Smooth muscle cell of the pulmonary artery (primary cell): ENCODE measurements at places on chromosomes 12 and 14. TPM values are rescaled to one million over a fixed set of nuclear protein-coding genes. Genes with fewer than 3 reads are reported as not detected.

LMNTD1 gene
- total RNA-seq: 0.39 and 0.63 TPM in 2 replicates

KLHL42 gene
- 32.2 and 35.6 TPM in 2 replicates for total RNA-seq

DPF3 gene
- total RNA-seq: 5.3 and 9.3 TPM in 2 replicates

PRKD1 gene
- total RNA-seq: 15.4 and 40.5 TPM in 2 replicates

ZC3H10 gene
- total RNA-seq: 5.3 and 5.5 TPM in 2 replicates

C1QL4 gene
- 0.07 TPM in 2 replicates for total RNA-seq

KCNMB4 gene
- total RNA-seq: 1.3 and 1.6 TPM in 2 replicates

TNFRSF1A gene
- total RNA-seq: 134 and 172 TPM in 2 replicates

CLEC1A gene
- total RNA-seq: not detected in 2 replicates
